ENCODE measurements at places on chromosomes 2 and 18.

DNA sequence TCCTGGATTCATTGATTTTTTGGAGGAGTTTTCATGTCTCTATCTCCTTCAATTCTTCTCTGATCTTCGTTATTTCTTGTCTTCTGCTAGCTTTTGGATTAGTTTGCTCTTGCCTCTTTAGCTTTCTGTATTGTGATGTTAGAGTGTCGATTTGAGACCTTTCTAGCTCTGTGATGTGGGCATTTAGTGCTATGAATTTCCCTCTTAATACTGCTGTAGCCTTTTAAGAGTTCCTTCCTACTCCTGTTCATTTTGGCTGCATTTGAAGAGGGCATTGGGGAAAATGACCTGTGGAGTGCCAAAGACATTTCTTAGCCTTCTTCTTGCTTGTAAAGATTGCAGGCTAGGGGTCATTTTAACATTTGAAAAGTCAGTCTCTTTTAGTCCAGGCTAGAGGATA is 463.8 kb upstream of the GCFC2 start:
- H3K36me3 ChIP-seq: no peaks in the 10 kb centered on the region
- no peaks in the 10 kb centered on the region for H3K27me3 ChIP-seq
- DNase-seq: no peak
- H3K4me3 ChIP-seq: no peak overlapping the region
- no peak overlapping the region for H3K27ac ChIP-seq

DNA sequence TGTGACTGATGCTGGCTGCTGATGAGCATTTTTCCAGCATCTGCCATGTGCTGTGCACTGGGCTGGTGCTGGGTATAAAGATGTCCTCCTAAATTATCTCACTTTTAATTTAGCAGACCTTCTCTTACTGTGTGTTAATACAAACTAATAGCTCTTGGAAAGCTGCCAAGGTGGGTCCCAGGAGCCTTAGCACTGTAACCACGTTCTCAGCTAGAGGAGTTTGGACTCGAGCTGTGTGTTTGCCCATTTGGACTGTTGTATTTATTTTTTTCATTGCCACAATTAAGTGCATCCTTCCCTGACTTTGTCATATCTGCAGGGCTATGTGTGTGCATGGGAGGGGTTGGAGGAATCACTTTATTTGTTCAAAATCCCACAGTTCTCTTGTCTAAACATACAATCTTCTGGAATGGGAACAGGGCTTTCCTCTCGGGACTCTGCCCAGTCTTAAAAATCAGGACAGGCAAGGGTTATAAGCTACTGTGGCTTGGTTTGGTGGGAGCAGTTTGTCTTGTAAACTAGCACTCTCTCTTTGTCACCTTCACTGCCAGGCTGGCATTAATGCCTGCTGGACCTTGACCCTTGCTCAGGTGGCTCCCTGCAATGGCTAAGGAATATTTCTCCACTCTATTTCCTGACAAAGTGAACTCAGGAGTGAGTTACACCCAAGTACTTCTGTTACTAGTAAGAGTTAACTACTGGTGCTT is 129.7 kb upstream of the MGAT5 start:
- H3K36me3 ChIP-seq: no peaks in the 10 kb centered on the region
- no peak for DNase-seq
- H3K27ac ChIP-seq: no peak overlapping the region
- no peaks in the 10 kb centered on the region for H3K4me1 ChIP-seq

DNA sequence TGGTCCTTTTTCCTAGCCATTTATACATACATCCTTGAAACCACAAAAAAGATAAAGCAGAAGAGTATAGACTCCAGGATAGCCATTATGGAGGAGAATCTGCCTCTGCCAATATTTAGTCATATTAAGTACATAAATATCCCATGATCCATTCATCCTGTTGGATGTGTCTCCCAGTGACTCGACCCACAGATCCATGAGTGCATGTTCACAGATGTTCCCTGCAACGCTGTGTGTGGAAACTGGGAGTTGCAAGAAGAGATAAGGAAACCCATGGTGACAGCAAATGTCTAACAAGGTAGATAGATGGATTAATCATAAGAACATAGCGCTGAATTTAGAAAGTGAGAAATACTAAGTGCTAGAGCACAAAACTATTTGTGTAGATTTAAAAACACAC is 34.5 kb downstream of the STK39 start:
- H3K4me1 ChIP-seq: peaks cover 42% of the 10 kb centered on the region
- peak overlapping the region; percentile 75 for H3K27ac ChIP-seq
- no peak overlapping the region for H3K4me3 ChIP-seq
- H3K27me3 ChIP-seq: no peaks in the 10 kb centered on the region

DNA sequence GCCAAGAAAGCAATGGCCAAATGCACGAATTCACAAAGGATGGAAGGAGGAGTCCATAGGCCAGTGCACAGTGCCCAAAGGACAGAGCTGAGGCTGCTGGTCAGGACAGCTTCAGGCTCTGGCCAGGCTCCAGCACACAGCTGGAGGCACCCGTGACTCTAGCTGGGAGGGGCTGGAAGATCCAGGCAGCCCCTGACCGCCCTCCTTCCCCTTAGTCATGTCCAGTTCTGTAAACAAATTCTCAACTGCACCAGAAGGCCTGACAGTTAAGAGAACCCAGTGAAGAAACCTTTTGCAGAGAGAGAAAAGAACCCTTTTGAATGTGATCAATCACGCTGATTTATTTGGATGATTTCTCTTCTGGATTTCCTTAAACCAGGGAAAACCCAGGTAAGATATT is 7.7 kb upstream of the YWHAQ start:
- DNase-seq: peak; percentile 81
- no peak overlapping the region for H3K4me3 ChIP-seq
- peaks cover 26% of the 10 kb centered on the region for H3K4me1 ChIP-seq
- no peaks in the 10 kb centered on the region for H3K27me3 ChIP-seq
- peak overlapping the region; percentile 1 for H3K27ac ChIP-seq

GRCh38 chr2:118029025-118029424 is 15.2 kb upstream of the CCDC93 start:
- no peaks in the 10 kb centered on the region for H3K27me3 ChIP-seq
- H3K4me3 ChIP-seq: no peak overlapping the region
- DNase-seq: no peak
- H3K36me3 ChIP-seq: no peaks in the 10 kb centered on the region

- H3K27ac ChIP-seq: no peak overlapping the region
- no peaks in the 10 kb centered on the region for H3K36me3 ChIP-seq
- H3K4me1 ChIP-seq: no peaks in the 10 kb centered on the region
These were observed 26.9 kb downstream of the PAX3 start for GRCh38 chr2:222271854-222272253.

DNA sequence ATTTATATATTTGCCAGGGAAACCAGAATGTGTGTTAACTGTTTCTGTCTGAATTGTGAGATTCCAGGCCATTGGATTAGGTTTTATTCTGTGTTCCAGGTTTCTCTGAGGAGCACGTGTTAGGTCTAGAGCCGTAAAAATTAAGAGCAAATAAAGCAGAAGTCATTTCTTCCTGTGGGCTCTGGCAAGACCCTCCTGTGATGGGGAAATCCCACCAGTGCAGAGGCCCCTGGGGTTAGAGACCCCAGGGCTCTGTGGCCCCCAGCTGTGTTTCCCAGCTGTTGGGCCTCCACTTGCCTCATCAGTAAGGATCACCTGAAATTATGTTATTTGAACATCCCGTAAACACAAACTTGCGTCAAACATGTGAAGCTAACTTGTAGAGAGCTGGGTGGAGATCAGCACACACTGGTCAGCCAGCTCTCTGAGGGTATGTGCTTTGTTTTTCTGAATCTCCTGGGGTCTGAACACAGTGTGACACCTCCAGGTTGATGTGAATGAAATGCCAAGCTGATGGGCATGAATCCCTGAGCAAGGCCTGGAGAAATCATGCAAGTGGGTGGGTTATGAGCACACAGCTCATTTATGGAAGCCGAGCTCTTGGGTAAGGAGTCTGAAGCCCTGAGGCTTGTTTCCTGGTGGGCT is 50.3 kb downstream of the HK2 start:
- peaks cover 22% of the 10 kb centered on the region for H3K4me1 ChIP-seq
- no peak overlapping the region for H3K27ac ChIP-seq
- H3K27me3 ChIP-seq: no peaks in the 10 kb centered on the region
- H3K36me3 ChIP-seq: peaks cover 91% of the 10 kb centered on the region
- DNase-seq: no peak
- no peak overlapping the region for H3K4me3 ChIP-seq

DNA sequence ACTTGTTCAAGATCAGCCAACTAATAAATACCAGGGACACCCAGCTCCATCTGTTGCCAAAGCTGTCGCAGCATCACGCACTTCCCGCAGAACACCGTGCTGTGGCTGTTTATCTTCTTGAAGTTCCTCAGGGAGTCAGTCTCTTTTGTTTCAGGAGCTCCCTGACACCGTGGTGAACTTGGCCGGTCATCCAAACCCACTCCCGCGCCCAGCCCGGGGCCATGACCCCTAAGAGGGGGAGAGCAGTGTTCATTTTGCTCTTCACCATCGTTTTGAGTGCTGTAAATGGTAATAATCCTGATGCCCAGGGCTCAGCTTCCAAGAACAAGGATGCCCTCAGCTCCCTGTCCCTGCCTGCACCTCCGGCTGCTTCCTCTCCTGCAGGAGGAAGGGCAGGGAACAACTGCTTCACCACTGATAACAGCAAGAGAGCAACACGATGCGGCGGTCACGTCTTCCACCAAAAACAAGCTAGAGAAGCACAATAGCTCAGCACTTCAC is 131.4 kb downstream of the SEPTIN10 start:
- no peak for DNase-seq
- H3K36me3 ChIP-seq: no peaks in the 10 kb centered on the region
- H3K4me1 ChIP-seq: no peaks in the 10 kb centered on the region
- H3K27ac ChIP-seq: no peak overlapping the region

DNA sequence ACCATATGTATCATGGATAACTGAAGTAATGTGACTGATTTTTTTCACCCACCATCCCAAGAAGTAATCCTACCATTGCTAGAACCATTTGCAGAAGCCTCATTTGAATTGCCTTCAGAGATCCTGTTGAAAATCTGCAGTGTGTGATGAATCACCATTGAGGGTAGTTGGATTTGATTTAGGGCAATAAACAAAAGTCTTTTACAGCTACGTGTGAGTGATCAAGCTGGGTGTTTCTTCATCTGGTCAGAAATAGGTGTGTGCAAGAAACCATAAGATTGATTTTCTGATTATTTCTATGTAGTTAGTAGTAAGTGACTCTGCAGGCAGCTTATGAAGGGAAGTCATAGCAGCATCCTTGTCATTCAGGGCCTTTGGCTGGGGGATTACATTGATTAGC is 159.6 kb downstream of the MGAT5 start:
- DNase-seq: no peak
- no peak overlapping the region for H3K27ac ChIP-seq

GRCh38 chr2:146048141-146048540 is 1528.2 kb upstream of the ZEB2 start:
- no peak overlapping the region for H3K27ac ChIP-seq
- no peaks in the 10 kb centered on the region for H3K27me3 ChIP-seq
- no peak overlapping the region for H3K4me3 ChIP-seq
- no peak for DNase-seq
- H3K36me3 ChIP-seq: no peaks in the 10 kb centered on the region

GRCh38 chr2:221513232-221513631 is 58.9 kb downstream of the EPHA4 start:
- no peaks in the 10 kb centered on the region for H3K36me3 ChIP-seq
- H3K4me1 ChIP-seq: no peaks in the 10 kb centered on the region
- no peak overlapping the region for H3K4me3 ChIP-seq
- H3K27ac ChIP-seq: no peak overlapping the region
- no peak for DNase-seq

DNA sequence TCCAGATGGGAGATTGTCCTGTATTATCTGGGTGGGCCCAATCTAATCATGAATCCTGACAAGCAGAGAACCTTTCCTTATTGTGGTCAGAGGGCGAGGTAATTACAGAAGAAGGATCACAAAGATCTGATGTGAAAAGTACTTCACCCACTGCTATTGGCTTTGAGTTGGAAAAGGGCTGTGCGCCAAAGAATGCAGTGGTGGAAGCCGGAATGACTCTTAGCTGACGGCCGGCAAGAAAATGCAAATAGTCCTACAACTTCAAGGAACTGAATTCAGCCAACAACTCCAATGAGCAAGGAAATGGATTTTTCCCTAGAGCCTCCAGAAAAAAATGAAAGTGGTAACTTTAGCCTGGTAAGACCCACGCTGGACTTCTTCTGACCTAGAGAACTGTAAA is 67.3 kb downstream of the CTNNA2 start:
- no peaks in the 10 kb centered on the region for H3K4me1 ChIP-seq
- H3K36me3 ChIP-seq: no peaks in the 10 kb centered on the region
- no peak overlapping the region for H3K4me3 ChIP-seq
- DNase-seq: no peak
- H3K27me3 ChIP-seq: no peaks in the 10 kb centered on the region

GRCh38 chr2:119414894-119415293 is 16.8 kb upstream of the TMEM37 start:
- H3K4me3 ChIP-seq: no peak overlapping the region
- H3K27me3 ChIP-seq: no peaks in the 10 kb centered on the region
- no peak overlapping the region for H3K27ac ChIP-seq
- H3K4me1 ChIP-seq: no peaks in the 10 kb centered on the region

DNA sequence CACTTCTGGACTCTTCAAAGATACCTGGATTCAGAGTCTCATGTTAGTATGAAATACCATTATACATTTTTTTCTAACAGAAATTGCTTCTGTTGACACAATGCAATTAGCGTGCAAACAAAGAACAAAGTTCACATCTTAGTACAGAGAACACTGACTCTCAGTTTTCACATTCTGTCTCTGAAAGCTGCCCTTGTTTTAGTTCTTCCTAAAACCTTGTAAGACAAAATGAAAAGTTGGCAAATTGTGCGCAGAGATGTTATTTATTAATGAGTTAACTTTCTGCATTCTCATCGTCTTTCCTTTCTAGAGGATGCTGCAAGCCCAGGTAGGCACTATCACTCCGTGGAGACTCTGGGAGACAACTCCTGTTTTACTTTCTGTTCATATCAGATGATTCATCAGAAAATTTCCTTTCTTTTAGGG is 377.3 kb upstream of the POU3F3 start:
- peaks cover 22% of the 10 kb centered on the region for H3K27me3 ChIP-seq
- no peak overlapping the region for H3K4me3 ChIP-seq
- no peaks in the 10 kb centered on the region for H3K36me3 ChIP-seq

All from RWPE2 (cell line).